ENCODE measurements at places on chromosomes 6 and 20. TPM values are rescaled to one million over a fixed set of nuclear protein-coding genes. Genes with fewer than 3 reads are reported as not detected.

DNA sequence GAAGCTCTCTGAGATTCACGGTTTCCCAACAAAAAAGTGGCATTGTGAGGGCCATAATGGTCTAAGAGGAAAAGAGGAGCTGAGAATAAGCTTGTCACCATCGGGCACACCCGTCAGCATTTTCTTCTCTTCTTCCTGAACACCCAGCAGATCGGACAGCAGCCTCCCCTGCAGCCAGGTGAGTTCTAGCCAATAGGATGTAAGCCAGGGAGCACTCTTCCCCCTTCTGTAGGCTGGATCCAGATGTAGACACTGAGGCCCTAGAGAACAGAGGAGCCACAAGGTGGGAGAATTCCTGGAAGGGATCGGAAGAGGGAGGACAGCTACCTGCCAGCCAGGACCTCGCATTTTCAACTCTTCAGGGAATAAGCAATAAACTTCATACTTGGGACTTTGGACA, 228.0 kb downstream of the SYNDIG1 start:
- no peak for DNase-seq

GRCh38 chr20:23050076-23050838, 785 bp upstream of the THBD start:
- no peak for DNase-seq

- DNase-seq: no peak
Observed at GRCh38 chr6:154920495-154921200, 74.5 kb upstream of the TIAM2 start.

DNA sequence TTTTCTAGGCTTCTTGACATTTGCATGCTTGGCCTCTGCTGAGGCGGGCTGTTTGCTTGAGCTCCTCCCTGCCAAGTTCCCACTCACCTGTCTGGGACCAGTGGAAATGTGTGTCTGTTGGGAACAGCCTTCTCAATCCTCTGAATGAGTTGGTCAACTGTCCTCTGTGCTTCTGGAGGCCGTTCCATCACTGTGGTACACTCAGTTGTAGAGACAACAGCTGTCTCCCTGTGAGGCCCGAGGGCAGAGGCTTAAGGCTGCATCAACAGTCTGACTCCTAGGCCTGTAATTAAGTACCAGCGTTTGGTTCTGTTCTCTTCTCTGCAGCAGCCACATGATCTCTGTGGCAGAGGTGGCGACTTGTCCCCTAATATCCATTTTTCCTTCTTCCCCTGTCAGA, 110.9 kb downstream of the CDC5L start:
- DNase-seq: no peak

- no peak for DNase-seq
Observed at GRCh38 chr6:133368664-133369063, 127.5 kb downstream of the EYA4 start.

GRCh38 chr20:60921022-60921622, 330.9 kb upstream of the CDH4 start:
- peak; percentile 29 for DNase-seq

DNA sequence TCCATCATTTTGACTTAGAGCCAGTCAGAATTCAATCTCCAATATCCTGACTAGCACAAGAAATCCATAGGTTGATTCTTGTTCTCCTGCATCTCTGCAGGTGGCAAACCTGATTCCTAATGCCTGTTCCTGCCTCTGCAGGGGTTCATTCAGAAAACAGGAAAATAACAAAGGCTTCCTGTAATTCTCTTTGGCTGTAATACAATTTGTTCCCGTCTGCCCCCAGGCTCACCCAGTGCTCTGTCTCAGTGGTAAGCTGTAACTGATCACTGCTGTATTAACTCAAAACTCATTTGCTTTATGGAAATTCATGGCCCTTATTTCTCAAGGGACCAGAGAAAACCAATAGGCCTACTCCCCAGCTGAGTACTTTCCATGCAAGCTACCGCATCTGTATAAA, 88.6 kb downstream of the OPRM1 start:
- DNase-seq: no peak

DNA sequence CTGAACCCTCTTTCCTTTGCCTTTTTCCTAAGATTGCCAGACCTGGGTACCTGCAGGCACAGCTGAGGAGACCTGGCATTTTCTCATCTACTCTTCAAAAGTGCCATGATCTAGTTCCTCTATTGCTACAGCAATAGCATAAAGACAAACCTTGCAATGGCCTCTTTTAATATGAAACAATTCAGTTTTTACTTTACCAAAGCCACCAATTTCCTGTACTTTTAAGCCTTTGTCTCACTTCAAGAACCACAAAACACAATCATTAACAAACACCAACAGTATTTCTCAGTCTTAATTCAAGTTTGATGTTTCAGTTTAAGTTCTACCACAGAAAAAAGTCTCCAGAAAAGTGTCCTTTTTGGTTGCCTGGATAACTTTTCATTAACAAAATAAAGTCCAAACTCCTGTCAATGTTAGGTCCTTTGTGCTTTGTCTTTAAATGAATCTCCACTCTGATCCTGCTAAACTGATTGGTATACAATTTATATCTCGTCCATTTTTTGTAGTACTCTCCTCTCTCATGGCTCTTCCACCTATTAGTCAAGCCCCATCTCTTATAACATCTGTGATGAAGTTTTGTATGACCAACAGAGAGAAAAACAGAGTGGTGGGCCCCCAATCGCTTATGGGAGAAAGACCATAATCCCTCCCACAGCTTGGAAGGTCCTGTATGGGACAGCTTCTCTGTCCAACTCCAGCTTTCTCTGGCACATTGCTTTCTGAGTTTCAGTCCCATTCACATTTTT, 50.5 kb upstream of the THEMIS start:
- DNase-seq: no peak

GRCh38 chr6:132320007-132320406, 81.3 kb downstream of the MOXD1 start:
- DNase-seq: no peak

DNA sequence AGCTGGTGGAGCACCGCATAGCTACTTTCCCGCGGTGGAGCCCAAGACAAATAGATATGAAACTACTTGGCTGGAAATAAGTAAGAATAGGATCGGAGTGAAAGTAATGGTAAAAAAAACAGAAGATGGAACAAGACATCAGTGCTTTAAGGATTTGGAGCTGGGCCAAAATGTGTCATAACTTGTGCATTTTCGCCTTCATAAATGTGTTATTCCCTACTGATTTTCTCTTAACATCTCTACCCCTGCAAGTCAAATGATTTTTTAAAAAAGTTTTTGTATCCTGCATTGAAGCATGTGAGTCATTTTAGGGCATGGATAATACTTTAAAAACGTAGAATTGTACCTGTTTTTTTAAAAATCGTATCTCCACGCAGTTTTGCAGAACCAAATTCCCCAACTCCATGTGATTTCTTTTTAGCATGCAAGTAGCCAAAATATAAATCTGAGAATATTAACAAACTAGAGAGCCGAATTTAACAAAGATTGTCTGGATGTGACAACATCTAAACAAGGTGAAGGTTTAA, 882 bp upstream of the FAM184A start:
- peak; percentile 56 for DNase-seq

GRCh38 chr6:105087571-105088211, 92.1 kb downstream of the POPDC3 start:
- peak; percentile 37 for DNase-seq

- DNase-seq: no peak
Observed at GRCh38 chr6:16305246-16305725, 66.9 kb downstream of the GMPR start.

GRCh38 chr20:49635866-49636265, 67.9 kb upstream of the PTGIS start:
- DNase-seq: no peak

DNA sequence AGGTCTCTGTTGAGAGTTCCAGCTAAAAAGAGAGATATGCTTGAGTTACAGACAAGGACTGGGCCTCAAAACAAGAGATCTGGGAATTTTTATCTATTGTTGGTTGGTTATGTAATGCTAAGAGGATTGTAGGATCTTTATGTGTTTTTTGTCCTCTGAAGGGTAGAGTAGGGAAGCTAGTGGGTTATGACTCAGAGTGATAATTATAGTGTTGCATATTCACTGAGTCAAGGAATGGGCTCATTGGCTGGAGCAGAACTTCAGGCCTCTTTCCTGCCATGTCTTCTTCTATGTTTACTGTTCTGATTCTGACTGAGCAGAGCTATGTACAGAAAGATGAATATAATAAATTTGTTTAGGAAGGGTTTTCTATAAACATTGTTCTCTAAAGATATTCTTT, 66.1 kb upstream of the NOX3 start:
- DNase-seq: no peak

DNA sequence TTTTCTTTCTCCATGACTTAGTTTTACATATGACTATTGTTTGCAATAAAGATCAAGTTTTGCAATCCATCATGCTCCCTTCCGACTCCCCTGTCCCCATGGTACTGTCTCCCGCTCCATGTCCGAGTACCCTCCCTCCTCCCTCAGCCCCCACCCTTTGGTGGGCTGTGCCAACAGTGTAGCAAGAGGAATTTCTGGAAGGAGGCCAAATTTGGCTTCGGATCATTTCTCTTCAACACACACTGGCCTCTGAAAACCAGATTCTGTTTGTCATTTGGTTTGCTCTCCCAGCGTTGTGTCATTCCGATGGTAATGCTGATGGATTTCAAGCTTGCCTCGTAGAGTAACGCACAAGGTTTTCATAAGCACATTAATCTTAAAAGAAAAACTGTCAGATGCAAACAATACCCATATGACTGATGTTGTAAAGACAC, 22.9 kb upstream of the PAX1 start:
- peak; percentile 42 for DNase-seq

DNA sequence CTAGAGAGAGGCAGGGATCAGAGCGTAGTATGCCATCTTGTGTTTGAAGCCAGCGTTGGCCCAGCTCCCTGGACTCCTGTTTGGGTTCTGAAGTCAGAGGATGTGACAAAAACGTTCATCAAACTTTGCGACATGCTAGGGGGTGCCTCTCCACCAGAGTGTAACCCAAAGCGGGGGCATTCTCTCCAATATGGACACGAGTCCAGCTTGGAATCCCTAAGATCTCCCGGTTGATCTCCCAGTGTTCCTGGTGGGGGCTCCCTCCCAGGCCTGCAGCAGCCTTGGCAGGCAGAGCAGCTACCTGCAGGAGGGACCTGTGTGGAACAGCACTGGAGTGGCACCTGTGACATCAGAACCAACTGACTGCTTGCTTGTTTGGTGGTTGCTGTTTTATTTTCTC, 218.8 kb upstream of the ECI2 start:
- DNase-seq: no peak

DNA sequence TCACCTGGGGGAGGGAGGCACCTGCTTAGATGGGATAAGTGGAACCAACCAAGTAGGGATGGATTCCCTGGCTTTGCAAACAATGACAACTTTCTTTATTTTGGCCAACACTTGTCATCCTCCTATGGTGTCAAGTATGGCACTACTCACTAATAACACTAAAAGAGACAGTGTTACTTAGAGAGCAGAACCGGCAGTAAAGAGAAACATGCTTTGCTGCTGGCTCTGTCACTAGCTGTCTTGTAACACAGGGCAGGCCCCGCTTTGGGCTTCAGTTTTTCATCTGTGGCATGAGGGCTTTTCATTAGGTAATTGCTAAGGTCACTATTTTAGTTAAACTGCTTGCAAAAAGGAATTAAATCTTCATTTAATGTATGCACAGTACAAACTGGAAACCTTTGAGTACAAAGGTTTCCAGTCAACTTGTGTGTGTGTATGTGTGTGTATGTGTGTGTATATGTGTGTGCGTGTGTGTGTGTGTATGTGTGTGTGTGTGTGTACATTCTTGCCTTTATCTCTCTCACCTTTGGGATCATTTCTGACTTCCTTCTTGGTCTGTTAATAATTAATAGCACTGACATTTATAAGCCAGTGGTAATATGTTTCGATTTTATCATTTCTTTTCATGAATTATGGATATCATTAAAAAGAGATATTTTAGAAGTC, 64.7 kb downstream of the BTBD3 start:
- no peak for DNase-seq

The TINAG gene
- 0.12 TPM for polyA plus RNA-seq

The COL11A2 gene
- 3.0 TPM for polyA plus RNA-seq

The GSS gene
- polyA plus RNA-seq: 41.3 TPM

The HCRTR2 gene
- polyA plus RNA-seq: 0.13 TPM

The ALDH5A1 gene
- 12.2 TPM for polyA plus RNA-seq

The HUS1B gene
- polyA plus RNA-seq: 0.40 TPM
